ENCODE measurements at places on chromosomes 5 and 9. TPM values are rescaled to one million over a fixed set of nuclear protein-coding genes. Genes with fewer than 3 reads are reported as not detected.

VLDLR gene
- total RNA-seq: 1.5 TPM

CDC20B gene
- total RNA-seq: not detected

SPATA31C2 gene
- not detected for total RNA-seq

CCNJL gene
- 0.10 TPM for total RNA-seq

DNA sequence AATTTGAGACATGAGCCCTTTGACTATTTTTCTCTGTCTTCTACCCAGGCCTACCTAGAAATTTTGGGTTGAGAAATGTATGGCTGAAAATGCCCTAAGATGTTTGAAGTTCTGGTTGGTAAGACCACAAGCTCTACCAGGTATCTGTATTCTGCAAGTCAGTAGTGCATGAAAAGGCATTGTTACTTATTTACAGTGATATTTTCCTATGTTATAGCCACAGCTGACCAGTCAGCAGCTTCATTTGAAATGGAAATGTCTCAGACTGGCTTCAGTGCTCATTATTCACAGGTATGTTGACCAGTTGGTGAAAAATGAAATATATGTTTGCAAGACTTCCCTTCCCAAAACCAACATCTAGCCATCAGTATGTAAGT, 91.9 kb upstream of the ITGA2 start:
- no peak for DNase-seq

DNA sequence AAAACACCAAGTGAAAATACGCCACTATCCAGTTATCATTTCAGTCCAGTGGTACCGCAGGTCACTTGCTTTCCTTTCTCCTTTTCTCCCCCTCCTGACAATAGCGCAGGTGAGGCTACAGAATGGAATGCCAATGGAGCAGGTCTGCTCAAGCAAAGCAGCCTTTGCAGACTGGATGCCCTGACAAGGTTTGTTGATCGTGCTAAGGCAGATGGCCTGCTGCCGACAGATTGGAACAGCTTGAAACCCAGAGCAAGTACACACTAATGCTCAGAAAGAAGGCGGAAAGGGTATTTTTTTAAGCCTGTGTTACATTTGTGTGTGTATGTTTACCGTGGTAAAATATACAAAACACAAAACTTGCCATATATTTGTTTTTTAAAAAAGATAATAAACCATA, 19.4 kb downstream of the SPACA9 start:
- DNase-seq: no peak

DNA sequence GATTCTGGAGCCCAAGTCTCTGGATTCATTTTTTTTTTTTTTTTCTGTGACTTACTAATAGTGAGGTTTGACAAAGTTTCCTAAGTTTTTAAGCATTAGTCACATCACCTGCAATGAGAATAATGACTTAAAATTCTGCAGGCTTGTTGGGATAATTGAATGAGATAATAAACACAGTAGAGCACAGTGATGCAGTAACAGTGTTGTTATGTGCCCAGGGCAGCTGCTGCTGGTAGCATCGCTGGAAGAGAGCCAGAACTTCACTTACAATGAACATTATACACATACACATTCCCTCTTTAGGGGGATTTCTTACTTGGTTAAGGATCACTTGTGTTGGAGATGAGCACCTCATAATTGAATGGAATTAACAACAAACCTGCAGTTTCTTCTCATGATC, 78.9 kb downstream of the ALDH7A1 start:
- DNase-seq: no peak

GRCh38 chr5:27814286-27814685, 775.9 kb upstream of the CDH9 start:
- DNase-seq: no peak

- no peak for DNase-seq
Observed at GRCh38 chr9:4549751-4550295, 59.6 kb downstream of the SLC1A1 start.

GRCh38 chr5:73188764-73189531, 16.0 kb downstream of the TMEM174 start:
- no peak for DNase-seq

- no peak for DNase-seq
Observed at GRCh38 chr9:93376411-93376810, 75.1 kb upstream of the FAM120A start.

- no peak for DNase-seq
Observed at GRCh38 chr9:5767968-5768932, 64.7 kb downstream of the ERMP1 start.

DNA sequence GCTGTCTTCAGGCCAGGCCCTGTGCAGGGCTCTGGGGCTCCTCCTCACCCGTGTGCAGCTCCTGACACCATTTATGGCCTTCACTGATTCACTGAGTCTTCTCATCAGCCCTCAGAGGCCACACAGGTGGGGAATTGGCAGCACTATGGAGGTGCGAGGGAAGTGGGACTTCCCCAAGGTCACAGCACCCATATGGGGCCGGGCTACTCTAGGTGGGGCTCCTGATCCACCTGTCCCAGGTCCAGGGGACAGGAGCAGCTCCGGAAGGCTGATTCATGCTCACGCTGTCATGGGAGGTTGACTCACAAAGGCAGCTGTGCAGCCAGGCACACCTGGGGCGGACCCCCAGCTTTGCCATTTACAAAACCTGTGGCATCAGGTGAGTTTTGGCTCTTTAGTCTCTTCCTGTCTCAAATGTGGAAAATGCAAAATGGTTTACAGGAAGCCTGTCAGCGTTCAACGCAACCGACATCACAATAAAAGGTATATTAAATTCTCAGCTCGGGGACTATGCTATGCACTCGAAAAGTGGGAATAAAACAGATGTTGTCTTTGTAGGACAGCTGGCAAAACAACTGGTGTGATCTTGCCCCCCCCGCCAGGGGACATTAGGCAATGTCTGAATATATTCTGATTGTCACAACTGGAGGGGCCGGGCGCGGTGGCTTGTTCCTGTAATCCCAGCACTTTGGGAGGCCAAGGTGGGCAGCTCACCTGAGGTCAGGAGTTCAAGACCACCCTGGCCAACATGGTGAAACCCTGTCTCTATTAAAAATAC, 15.0 kb downstream of the NAIF1 start:
- no peak for DNase-seq

DNA sequence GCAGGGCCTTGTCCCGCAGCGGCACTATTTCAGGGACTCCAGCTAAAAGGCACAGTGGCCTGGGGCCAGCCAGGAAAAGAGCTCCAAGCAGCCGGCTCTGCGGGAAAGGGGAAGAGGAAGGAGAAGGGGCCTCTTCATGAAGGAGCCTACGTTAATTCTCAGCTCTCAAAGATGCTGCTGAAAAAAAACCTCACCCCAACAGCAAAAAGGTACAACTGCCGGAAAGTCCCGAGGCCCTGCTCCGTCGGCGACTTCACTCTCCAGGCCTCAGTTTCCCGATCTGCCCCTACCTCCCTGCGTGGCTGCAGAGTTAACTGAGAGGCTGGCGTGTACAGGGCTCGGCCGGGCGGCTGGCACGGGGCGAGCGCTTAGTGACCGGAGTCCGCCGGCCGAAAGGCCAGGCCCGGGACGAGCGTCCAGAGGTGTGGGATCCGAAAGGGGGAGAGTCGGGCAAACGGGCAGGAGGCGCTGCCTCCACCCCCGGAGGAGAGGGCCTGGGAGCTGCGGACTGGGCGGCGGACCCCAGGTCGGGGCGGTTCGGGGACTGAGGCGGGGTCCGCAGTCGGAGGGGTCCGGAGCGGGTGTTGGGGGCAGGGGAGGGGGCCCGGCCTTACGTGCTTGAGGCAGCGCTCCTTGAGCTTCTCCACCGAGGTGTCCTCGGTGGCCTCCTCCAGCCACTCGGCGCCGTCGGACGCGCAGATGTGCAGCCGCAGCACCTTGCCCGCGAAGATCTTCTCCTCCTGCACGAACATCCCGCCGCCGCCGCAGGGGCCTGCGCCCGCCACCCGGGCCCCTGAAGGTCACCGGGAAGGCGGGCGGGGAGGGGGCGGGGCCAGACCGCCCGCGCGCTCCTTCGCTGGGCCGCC, 529 bp downstream of the UBAC1 start:
- DNase-seq: no peak

- no peak for DNase-seq
Observed at GRCh38 chr5:129629575-129629974, 118.3 kb upstream of the MINAR2 start.

Measured in activated T-cell treated with anti-CD3 and anti-CD28 coated beads, Interleukin-2, amount 50 U/mL, for 4 hours (primary cell).